ENCODE measurements at places on chromosomes 5 and 9.

- no peak for DNase-seq
Measured at GRCh38 chr5:84599964-84600363, 215.3 kb upstream of the EDIL3 start.

- DNase-seq: no peak
Measured at GRCh38 chr9:5851445-5851844, 18.5 kb upstream of the ERMP1 start.

DNA sequence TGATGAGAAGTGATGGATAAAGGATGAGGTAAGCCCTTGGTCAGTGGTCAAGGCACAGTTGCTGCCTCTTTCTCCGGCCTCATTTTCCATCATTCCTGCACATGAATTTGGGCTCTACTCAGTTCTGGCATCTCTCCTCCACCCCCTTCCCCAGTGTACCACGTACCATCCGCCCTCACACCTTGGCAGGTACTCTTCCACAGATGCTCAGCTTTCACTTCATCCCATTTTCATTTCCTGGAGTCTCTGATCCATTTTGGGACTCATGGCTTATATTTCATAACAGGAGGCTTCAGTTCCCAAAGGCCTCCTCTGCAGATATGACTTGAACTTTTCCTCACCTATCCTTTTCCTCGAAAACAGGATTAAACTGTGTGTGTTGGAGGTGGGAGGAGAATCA lies 326.7 kb downstream of the ASTN2 start:
- no peak for DNase-seq

DNA sequence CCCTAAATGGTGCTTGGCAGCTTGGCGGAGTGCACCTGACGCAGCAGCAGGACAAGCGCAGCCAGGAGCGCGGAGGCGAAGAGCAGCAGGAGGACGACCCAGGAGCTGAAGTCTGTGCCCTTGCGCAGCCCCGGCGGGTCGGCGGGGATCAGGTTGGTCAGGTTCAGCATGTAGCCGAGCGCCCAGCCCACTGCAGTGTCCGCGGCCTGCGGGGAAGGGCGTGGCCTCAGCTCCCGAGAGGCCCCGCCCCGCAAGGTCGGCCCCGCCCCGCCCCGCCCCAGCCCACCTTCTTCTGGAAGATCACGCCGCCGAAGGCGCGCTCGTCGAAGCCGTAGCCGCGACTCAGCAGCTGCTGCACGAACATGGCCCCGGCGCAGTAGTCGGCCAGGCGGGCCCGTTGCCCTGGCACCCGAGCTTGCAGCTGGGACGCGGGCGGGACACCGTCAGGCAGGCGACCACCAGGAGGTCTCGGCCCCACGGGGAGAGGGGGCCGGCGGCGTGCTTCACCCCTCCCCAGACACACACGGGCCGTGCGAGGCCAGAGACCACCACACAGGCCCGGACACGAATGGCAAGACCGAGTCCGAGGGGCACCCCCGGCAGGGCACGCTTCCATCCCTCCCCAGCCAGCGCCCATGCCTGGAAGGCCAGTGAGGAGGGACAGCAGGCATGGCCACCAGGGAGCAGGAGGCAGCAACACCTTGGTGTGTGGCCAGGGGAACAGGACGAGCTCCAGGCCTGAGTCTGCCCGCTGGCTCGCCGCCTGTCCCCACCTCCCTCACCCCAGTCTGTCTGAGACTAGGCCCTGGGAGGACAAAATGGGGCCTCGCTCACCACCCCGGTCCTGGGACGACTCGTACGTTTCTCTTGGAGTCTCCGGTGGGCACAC lies 2.9 kb upstream of the NPDC1 start:
- DNase-seq: no peak

DNA sequence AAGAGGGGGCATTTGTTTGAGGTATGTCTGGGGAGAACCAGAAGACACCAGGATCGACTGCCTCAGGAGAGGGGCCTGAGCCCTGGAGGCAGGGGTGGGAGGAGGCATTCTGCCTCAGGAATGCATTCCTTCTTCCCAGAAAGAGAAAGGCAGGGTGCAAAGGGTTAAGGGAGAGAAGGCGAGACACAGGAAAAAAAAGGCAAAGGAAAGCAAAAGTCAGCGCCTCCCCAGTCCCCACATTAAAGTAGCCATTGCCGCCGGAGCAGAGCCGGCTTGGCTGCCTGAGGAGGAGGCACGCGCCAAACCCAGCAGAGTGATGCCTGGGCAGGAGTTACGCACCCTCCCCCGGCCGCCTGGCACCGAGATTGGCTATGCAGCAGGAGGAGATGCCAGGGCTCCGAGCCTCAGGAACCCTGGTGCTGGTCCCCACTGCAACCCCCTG lies 123.8 kb upstream of the PHYKPL start:
- no peak for DNase-seq

DNA sequence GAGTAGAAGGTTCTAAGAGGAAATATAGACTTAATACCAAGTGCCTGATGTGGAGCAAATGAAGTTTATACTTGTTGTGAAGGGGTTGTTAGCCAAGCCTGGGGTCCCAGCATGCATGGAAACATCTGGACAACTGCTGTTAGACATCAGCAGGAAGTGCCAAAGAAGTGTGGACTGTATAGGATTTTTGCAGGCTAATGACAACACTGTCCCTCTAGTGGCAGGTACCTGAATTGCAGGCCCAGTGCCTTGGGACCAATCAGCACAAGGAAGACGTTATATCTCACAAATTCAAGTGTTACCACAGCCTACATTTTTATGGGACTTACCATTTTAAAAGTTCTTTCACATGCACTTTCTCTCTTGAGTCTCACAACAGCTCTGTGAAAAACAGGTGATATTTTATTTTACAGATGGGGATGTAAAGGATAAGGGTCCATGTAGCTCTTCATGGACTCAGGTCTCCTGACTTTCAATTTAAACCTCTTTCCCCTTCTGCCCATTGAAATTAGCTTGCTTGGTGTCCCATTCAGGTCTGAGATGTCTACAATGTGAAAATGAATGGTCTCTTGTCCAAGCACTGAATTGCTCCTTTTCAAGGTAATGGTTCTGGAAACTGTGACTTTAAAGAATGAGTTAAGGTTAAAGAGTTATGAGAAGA lies 89.0 kb upstream of the MAP1B start:
- DNase-seq: no peak

- DNase-seq: no peak
Measured at GRCh38 chr5:103498800-103499551, 63.6 kb downstream of the NUDT12 start.

DNA sequence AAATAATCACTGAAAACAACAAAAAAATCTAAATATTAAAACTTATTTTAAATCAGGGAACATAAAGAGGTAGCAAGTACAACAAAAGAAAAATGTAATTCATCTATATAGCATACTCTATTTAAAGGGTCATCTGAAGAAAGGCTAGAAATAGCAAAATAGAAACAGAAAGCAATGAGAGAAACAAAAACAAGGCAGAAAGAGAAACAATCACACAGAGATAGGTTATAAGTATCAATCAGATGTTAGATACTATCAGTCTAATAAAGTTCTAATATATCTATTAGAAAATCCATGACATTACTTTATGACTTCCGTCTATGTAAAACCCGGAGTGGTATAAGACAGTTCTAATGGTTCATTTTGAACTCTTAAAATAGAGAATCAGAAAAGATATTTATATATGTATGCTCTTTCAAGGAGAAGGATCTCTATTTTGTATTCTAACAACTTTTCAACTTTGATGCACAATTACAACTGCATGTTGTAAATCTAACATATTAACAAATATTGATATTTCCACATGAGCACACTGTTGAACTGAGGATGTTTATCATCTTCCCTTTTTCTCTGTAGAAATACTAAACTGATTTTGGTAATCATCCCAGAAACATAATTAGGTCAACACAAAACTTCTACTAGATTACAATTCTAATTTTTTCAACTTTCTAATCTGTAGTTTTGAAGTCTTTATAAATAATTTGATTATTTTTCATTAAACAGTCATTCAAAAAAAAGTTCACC lies 15.8 kb downstream of the RICTOR start:
- DNase-seq: no peak

GRCh38 chr9:98977246-98977714 lies 33.6 kb downstream of the COL15A1 start:
- DNase-seq: no peak

- DNase-seq: no peak
Measured at GRCh38 chr5:162372256-162372655, 304.7 kb downstream of the GABRG2 start.

DNA sequence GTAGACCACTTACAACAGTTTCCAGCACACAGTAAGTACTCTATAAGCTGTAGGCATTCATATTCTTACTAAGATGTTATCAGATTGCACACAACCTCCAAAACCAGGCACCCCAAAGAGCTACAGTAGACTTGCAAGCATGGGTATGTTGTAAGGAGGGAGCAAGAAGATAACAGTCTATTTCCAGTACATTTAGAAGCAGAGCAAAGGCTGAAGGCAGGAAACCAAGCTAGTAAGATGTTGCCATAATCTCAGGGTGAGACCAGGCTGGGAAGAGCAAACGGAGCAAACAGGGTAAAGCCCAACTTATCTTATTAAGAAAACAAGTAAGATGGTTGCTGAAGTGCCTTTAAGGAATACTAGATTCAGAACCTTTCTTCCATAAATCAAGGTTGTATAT lies 161.1 kb downstream of the GLIS3 start:
- DNase-seq: no peak

- no peak for DNase-seq
Measured at GRCh38 chr5:33801292-33801691, 90.5 kb downstream of the ADAMTS12 start.

- no peak for DNase-seq
Measured at GRCh38 chr5:157303667-157304327, 37.9 kb downstream of the CYFIP2 start.

DNA sequence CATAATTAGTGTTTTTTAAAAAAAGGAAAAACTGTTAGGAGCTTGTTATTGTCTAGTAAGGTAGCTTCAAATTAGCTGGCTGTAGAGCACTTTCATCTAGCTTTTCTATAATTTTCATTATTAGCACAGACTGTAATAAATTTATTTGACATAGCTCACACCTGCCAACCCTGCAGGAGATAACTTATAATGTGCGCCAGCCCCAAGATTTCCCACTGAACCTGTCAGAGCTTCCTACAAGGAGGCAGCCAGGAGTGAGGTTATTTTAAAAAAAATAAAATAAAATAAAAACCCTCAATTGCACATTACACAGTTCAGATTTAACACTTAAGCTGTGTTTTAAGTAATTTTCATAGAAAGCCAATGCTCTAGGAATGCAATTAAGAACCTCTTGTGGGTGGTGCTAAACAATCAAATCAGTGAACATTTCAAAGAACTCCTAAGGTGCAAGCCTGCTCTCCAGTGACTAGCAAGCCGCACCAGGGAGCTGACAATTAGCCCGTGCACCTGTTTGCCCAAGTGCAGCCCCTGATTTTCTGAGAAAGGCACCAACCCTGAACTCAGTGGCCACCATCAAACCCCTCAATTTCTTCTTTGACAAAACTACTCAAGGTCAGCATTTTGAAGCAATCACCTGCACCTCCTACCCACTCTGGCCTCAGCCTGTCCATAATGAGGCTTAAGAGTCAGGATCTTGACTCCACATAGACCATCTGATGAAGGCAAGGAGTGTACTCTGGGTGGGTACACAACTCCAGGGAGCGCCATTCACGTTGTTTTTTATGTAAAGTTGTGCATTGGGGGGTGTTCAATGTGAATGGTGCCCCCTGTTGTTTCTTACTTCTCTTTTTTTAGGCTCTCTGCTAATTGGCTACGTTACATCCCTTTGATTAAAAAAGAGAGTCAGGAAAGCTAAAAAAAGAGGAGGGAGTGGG lies 385.3 kb upstream of the WWC1 start:
- no peak for DNase-seq

- no peak for DNase-seq
Measured at GRCh38 chr5:352639-353611, 31.4 kb downstream of the AHRR start.

- DNase-seq: no peak
Measured at GRCh38 chr5:83914199-83914598, 193.5 kb upstream of the HAPLN1 start.

DNA sequence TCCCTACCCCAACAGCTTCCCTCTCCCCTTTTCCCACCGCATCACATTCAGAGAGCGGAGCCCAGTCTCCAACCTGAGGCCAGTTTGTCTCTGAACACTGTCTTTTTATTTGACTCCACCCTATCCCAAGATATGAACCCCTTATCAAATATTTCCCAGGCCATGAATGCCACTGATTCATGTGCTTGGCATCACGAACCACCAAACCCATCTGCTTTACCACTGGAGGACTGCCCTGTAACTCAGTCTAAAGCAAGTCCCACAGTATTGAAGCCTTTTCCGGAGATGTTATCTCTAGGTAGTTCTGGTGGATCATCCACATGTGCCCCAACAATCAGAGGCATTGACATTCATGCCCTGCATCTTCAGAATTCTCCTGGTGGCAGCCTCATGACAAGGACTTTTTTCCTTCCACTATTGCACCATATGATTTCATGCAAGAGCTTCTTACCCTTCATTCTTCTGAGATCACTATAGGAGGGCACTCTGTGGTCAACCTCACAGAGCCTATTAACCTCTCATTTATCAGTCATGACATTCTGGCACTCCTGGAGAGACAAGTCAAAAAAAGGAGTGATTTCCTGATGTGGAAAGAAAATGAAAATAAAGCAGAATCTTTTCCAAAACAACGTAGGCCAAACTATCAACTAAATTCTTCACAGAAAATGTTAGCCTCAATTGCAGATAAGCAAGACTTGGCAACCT lies 12.3 kb upstream of the SPATA31D4 start:
- no peak for DNase-seq

GRCh38 chr5:149175346-149176105 lies 34.2 kb downstream of the ABLIM3 start:
- no peak for DNase-seq

DNA sequence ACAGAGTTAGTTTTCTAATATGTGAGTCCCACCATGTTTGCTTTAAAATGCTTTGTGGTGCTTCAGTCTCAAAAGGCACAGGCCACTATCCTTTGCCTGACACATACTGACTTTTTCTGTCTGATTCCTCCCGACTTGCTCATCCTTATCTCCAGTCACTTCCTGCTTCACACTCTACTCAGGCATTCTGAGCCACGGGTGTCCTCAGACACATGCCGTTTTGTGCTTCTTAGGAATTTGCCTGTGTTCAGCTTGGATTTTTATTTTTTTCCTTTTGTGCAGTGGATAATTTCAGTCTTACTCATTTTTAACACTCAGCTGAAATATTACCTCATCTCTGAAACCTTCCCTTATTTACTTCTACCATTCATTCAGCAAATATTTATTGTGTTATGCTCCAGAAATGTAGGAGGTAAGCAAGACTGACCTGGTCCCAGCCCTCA lies 54.1 kb downstream of the MAN2A1 start:
- DNase-seq: no peak
